Peyer's patch (tissue), 4 donors: ENCODE measurements at places on chromosomes 13 and 19. TPM values are rescaled to one million over a fixed set of nuclear protein-coding genes. Genes with fewer than 3 reads are reported as not detected.

The LILRB3 gene
- 3.1 TPM for total RNA-seq

DNA sequence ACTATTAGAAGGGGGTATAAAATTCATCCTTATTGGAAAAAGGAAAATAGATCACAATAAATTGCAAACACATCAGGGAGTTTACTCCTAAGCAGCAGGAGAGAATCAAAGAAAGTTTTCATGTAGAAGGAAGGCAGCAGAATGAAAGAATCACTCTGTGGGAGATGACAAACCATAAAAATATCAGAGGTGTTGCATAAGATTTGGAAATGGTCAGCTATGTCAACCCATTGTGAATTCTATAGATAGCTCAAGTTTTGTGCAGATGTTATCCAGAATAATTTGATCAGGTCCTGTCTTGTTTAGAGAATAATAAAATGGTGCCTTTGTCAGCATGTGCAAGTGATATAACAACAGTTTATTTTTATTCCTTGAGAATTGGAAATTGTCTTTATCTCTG is 622.4 kb downstream of the DCT start:
- no peak for DNase-seq

DNA sequence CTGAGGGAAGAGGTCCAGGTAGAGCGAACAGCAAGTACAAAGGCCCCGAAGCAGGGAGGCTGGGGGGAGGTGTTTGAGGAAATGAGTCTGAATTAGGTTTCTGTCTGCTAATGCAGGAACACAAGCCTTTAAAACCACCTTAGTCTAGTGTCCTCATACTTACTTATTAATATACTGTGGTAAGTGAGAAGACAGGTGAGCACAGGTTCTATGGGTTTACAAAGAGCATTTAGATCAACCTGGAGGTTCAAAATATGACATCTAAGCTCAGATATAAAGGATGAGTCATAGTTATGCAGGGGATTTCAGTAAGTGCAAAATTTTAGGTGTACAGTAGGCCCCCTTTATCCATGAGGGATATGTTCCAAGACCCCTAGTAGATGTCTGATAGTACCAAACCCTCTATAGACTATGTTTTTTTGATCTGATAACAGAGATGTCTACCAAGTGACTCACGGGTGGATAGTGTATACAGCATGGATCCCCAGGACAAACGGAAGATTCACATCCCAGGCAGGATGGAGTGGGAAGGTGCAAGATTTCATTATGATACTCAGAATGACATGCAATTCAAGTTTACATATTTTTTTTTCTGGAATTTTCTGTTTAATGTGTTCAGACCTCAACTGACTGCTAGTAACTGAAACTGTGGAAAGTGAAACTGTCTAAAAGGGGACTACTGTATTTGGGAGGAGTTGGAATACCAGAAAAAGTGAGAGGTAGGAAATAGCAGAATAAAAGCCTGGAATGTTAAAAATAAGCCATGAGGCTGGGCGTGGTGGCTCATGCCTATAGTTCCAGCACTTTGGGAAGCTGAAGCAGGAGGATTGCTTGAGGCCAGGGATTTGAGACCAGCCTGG is 18.2 kb upstream of the MED4 start:
- DNase-seq = no peak

DNA sequence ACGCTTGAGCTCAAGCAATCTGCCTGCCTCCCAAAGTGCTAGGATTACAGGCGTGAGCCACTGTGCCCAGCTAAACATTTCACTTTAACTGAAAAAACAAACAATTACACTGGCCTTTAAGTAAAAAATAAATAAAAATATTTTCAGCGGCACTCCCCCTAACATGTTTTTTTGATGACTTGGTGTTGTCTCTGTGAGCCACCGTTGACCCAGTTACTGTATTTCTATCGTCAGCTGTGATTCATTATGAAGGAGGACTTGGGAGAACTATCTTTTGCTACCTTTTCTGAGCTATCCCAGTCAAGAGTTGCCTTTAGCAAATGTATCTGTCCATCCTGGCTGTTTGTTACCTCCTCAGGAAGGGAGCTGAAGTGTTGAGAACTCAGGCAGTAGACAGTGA is 18.5 kb upstream of the C19orf33 start:
- no peak for DNase-seq

DNA sequence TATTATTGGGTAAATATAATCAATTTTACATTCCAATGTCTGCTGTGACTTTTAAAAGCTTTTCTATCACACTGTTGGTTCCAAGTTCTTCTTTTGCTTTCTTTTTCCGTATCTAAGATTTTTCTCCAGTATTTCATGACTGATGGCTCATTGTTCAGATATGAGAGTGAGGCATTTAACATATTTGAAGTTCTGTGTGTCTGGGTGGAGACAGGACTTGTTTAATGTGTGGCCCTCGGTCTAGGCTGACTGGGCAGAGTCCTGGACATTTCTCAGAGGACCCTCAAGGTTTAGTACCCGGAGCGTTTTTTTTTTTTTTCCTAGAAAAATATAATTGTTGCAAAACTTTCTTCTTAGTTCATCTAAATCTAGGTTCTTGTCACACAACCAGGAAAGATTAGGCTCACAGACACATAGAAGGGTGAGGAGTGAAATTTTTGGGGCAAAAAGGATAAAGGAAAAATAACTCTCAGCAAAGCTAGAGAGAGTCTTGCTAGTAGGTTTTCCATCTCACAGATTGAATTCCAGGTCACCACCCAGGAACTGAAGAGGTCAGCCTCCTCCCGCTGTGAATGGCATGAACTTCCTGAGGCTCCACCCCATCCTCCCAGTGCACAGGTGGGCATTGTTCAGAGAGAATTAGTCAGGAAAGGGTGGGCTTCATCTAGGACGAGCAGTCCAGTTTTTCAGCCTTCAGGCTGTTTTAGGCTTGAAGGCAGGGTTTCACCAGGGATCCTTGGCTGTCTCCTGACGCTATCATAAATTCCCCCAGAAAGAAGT is 1002.4 kb upstream of the PCDH9 start:
- no peak for DNase-seq

GRCh38 chr13:37889102-37889501 is 19.5 kb upstream of the TRPC4 start:
- no peak for DNase-seq
